ENCODE measurements at places on chromosomes 3 and 15.

GRCh38 chr15:78956937-78957336 is 12.1 kb upstream of the CTSH start:
- no peak for DNase-seq

DNA sequence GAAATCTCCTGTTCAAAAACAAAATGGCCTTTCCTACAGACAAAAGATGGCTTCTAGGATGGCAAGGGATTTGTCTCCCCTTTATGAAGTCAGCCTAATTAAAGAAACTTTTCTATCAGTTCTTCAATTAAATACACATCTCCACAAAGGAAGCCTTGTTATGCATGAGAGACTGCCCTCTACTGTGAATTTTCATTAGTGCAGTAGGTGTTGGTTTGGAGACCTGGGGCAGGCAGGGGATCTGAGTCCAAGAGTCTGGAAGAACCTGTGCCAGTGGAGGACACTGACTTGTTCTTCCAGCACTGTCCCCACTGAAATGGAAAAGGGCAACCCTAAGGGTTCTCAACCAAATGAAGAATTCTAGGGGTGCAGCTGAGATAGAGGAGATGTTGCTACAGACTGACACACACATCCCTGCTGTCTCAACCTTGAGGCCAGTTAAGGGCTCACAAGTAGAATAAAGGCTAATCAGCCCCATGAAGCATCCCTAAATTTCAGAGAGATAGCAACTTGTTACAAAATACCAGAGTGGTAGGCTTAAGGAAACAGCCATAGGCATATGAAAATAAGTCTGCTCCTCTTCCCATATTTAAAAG is 174.0 kb upstream of the PRICKLE2 start:
- no peak for DNase-seq

- no peak for DNase-seq
Observed at GRCh38 chr3:68135067-68135466, 480.7 kb upstream of the SUCLG2 start.

- no peak for DNase-seq
Observed at GRCh38 chr3:72604328-72604727, 243.9 kb downstream of the SHQ1 start.

- no peak for DNase-seq
Observed at GRCh38 chr3:134002306-134002705, 27.4 kb downstream of the SLCO2A1 start.

GRCh38 chr15:90213122-90213817 is 12.1 kb downstream of the SEMA4B start:
- no peak for DNase-seq

DNA sequence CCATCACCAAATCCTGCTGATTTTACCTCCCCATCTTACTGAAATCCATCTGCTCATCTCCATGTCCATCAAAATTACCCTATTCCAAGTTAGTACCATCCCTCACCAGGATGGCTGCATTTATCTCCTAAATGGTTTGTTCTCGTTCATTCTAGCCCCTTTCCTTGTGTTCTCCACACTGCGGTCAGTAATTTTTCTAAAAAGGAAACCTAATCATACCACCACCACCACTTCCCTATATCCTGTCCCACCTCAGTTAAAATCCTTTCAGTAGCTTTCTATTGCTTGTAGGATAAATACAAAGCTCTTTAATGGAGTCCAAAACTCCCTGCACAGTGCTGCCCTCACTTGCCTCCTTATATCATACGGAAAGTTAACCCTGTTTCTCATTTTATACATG is 51.1 kb downstream of the UACA start:
- no peak for DNase-seq

- DNase-seq = no peak
Observed at GRCh38 chr3:153783741-153784480, 337.3 kb upstream of the ARHGEF26 start.

DNA sequence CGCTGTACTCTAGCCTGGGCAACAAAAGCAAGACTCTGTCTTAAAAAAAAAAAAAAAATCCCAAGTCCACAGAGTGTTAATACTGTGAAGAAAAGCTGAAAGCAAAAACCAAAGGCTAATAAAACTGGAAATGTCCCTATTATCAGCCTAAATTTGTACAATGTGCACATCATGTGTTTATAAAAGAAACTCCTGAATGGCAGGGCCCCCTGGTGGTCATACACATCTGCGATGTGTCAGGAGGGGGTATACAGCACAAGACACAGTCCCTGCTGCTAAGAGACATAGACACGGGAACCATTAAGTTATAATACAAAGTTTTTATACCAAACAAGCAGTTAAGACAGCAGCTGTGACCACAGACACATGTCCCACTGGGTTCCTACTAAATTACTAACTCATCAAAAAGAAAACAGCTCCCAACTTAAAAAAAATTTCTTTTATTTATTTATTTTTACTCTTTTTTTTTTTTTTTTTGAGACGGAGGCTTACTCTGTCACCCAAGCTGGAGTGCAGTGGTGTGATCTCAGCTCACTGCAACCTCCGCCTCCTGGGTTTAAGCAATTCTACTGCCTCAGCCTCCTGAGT is 31.0 kb downstream of the IDH2 start:
- DNase-seq = no peak

GRCh38 chr3:3998140-3998922 is 199.1 kb downstream of the LRRN1 start:
- DNase-seq = peak; percentile 27

DNA sequence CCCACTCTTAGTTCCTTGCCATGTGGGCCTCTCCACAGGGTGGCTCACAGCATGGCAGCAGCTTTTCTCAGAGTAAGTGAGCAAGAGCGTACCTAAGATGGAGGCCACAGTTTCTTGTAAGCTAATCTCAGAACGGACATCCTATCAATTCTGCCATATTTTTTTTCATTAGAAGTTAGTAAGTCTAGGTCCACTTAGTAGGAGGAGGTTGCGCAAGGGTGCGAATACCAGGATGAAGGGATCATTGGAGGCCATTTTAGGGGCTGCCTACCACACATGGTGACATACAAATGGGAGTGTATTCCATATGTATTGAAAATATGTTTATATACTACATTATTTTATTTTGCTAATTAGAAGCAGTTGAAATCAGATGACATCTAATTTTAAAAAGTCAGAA is 31.5 kb downstream of the NR1D2 start:
- no peak for DNase-seq

- no peak for DNase-seq
Observed at GRCh38 chr3:125024817-125025216, 31.0 kb downstream of the HEG1 start.

DNA sequence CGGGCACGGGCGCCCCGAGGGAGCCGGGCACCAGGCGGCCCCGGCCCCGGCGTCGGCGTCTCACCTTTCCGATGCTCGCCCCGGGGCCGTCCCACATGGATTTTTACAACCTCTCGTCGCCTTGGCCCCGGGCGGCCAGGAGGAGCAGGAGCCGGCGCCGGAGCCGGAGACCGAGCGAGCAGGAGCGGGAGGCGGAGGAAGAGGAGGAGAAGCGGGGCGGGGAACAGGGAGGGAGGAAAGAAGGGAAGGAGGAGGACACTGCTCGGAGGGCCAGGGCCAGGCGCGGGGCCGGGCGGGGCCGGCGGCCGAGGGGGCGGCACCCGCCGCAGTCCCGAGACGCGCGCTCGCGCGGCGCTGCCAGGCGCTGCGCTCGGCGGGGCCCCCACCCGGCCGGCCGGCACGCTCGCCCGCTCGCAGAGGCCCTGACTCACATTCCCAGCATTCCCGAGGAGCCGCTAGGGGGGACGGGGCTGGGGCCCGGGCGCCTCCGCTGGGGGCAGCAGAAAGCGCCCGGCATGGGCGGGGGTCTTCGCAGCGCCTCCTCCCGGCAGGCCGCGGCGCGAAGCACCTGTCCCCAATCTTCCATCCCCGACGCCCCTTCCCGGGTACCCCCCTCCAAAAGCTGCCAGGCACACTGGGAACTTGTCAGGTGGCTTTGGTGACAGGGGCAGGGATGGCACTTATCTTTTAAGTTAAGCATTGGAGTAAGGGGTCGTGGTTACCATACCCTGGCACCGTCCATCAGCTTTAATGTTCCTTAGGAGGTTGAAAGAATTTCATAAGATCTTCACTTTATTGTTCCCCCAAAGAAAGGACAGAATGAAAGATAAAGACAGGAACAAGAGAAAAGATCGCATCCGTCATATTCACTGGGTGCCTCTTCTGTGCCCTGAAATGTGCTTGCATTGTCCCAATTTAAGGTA is at the start of gene ERC2:
TSS of gene ERC2 (minus strand) at position 284 of the 923 bp plus-strand sequence.
- DNase-seq = no peak

- DNase-seq = no peak
Observed at GRCh38 chr3:16520241-16520969, 6.9 kb upstream of the RFTN1 start.

DNA sequence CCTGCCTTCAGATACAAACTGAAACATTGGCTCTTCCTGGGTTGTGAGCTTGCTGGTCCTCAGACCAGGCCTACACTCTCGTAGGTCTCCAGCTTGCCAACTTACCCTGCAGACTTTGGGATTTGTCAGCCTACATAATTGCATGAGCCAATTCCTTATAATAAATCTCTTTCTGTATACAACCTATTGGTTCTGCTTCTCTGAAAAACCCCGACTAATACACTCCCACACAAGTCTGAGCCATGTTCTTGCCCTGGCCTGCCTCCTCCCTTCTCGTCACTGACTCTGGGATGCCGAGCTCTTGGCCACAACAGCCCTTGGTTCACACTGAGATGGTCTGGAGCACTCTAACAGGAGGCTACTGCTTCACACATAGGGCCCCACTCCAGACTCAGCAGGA is 9.5 kb downstream of the CYP19A1 start:
- DNase-seq = no peak

- no peak for DNase-seq
Observed at GRCh38 chr15:66698318-66698961, 3.6 kb upstream of the SMAD6 start.

- DNase-seq = no peak
Observed at GRCh38 chr3:46395766-46396530, 10.9 kb downstream of the CCR5AS start.

- no peak for DNase-seq
Observed at GRCh38 chr3:63492464-63492863, 160.0 kb upstream of the SNTN start.

GRCh38 chr15:44706946-44707636 is 4.0 kb downstream of the PATL2 start:
- no peak for DNase-seq

DNA sequence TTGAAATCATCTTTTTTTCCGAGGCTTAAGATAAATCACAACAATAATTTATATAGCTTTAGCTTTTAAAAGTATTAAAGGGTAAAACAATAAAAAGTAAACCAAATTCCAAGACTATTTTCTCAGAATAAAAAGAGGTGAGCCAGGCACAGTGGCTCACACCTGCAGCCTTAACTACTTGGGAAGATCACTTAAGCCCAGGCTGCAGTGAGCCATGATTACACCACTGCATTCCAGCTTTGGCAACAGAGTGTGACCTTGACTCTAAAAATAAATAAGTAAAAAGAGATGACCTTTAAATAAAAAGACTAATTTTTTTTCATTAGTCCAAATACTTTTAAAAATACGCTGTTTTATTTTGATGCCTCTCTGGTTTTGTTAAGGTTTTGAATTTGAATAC is 54.4 kb downstream of the C3orf80 start:
- DNase-seq = no peak

- DNase-seq = no peak
Observed at GRCh38 chr3:77825001-77825827, 785.3 kb downstream of the ROBO2 start.

DNA sequence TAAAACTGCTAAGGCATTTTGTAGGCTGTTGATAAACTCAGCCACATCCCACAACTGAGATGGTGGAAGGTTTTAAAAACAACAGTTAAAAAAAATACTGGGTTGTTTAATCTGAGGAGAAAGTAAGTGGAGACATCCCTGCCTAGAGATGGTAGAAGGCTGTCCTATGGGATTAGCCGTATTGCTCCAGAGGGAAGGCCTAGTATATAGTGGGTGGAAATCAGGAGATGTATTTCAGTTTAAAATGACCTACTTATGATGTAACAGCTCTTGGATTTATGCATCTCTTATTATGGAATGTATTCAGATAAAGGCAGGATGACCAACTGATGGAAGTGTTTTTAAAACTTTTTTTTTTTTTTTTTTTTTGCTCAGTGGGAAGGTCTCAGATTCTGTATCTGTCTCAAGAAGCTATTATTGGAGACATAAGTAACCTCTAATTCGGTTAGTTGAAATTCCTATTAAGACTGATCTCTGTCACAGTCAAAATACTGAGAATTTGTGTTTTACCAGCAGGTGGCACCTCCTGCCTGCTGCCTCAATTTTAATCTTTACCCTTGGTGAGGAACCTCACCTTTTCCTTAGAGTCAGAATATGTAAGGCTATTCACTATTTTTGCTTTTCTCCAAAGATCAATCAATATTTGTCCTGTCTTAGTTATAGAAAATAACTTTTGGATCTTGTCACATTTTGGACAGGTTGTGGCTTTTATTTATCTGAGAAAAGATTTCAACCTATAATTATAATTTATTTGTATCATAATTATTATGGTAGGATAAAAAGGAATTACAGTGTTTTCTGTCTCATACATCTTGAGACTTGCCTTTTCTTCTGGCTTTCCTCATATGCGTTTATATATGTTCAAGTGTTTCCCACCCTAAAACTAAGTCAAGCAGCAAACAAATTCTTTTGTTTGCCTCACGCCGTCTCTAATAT is 63.0 kb downstream of the VPS8 start:
- DNase-seq = no peak

DNA sequence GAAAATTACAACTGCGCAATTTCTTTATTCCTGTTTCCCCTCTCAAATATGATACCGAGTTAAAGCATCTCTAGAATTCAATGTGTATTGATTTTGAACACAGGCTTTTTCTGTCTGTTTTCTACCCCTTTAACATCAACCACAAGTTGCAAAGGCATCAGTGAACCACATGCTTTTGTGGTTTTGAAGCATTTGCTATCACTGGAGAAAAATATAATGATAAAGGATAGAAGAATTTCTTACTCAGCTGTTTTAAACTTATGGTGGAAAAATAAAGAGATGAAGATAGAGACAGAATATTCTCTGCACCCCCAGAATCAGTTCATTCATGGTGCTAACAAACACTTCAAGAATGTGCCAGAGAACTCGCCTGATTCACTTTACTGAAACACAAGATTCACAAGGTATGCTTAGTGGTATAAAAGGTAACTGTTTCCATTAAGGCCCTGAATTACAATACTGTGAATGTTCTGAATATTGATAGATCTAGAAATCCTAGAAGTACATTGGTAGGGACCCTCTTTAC is 9.5 kb upstream of the DPPA4 start:
- DNase-seq = no peak

GRCh38 chr15:63587527-63587926 is 9.7 kb upstream of the FBXL22 start:
- DNase-seq = no peak

Measured in GM12864 (cell line).